Suppressor macrophage (primary cell): ENCODE measurements at places on chromosomes 5 and 9.

DNA sequence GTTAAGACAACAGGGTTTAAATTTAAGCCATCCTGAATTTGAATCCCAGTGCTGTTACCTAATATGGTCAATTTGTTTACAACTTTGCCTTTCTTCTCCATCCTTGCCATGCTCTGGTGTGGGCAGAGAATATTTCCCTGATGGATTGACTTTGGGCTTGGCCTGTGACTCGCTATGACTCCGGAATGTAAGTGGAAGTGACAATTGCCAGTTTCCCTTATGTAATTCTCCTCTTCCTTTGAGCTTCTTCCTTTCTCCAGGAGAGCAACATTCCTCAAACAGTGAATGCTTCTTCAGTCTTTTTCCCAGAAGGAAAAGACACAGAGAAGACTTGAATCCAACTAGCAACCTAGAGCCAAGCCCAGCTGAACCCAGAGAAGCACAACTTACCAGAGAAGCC is 159.1 kb downstream of the LURAP1L start:
- no peak for DNase-seq

GRCh38 chr9:111783857-111784256 is 10.9 kb downstream of the SHOC1 start:
- no peak for DNase-seq

- DNase-seq, result no peak
Observed at GRCh38 chr9:75372499-75373268, 284.4 kb downstream of the OSTF1 start.

GRCh38 chr5:90747693-90748092 is 189.1 kb downstream of the ADGRV1 start:
- no peak for DNase-seq

DNA sequence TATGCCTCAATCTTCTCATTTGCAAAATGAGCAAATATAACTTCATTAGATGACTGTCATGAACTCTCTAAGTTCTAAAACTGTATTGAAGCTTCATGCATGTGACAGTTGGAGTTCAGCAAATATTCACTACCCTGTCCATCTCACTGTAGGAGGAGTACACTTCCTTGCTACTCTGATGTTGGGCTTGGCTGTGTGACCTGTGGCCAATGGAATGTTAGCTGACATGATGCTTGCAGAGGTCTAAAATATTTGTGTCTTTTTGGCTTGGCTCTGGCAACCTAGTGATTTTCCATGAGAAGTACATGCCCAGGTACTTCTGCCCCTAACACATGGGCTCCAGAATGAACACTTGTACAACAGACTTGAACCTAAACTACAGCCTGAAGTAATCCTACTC is 203.1 kb upstream of the ANKH start:
- DNase-seq, result no peak

DNA sequence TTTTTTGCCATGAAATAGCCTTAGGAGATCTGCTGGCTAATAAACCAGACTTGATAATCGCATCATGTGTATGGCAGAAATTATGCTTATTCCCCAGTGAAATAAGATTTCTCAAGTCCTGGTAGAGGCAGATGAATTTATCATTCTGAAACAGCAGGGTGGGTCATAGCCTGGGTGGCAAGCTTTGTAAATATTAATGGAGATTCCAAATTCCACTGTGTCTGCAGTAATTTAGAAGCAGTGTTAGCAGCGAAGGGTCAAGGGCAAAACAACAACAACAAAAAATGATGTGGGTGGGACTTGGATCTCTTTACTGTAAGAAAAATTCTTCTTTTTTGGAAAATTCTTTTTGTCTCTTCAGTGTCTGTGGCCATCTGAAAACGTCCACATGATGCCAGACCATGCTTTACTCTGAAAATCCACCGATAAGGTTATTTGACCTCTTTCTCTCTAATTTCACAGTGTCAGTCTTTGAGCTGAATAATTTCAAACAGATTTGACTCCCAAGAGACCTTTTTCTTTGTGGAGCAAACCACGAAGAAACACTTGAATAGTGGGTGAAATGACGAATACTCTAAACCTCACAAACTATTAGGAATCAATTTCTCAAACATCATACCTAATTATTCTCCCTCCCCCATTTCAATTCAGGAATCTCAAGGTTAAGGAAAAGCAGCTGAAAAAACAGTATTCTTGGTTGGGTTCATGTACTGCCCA is 106.0 kb upstream of the RPS23 start:
- no peak for DNase-seq

- peak; percentile 31 for DNase-seq
Observed at GRCh38 chr5:151742870-151743294, 15.5 kb downstream of the ATOX1 start.

GRCh38 chr5:87027570-87027969 is 240.1 kb upstream of the RASA1 start:
- DNase-seq, result no peak

DNA sequence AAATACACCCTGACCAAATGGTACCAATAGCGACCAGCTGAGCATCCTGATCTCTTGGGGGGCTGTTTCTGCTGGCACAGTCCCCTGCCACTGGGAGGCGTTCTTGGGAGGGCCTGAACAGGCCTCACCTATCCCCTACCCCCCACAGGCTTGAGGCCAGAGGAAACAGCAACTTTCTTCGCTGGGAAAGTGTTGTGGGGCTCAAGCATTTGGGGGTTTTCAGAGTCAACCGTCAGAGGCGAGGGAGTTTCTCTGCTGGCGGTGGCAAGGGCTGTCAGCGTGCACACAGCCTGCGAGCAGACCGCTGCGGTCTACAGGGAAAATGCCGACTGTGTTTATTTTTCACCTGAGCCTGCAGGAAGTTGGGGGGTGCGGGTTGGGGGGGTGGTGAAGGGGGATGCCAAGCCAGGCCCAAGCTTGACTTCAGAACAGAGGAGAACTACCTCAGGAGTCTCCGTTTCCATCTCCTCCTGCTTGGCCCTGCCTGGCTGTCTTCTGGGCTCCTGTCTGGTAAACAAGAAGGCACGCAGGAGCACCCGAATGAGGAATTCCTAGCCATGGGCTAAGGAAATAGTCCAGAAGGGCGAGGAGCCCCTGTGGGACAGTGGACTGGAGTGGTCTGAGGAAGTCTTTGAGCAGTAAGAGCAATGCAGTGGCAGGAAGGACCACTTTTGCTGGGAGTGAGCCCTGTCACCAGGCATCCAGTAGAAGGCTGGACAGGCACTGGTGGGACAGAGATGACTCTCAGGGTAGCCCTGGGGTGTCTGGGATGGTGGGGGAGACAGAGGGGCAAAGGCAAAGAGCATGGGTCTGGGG is 18.1 kb downstream of the TCF7 start:
- DNase-seq, result no peak

DNA sequence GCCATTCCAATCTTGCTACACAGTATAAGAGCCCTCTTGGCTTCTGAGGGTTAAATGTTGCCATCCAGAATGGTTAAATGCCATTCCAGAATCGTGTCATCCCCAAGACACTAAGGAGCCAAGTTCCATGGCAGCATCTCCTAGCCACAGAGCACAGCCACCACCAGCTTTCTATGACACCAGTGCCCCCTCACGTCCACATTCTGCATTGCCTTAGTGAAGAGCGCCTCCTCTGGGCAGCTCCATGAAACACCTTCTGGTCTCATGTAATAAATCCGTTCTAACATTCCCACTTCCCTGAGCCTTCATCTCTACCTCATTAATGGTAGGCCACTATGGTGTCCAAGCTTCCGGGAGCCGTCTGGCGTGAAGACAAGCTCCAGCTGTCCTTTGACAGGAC is 12.4 kb downstream of the CBY3 start:
- peak; percentile 83 for DNase-seq

DNA sequence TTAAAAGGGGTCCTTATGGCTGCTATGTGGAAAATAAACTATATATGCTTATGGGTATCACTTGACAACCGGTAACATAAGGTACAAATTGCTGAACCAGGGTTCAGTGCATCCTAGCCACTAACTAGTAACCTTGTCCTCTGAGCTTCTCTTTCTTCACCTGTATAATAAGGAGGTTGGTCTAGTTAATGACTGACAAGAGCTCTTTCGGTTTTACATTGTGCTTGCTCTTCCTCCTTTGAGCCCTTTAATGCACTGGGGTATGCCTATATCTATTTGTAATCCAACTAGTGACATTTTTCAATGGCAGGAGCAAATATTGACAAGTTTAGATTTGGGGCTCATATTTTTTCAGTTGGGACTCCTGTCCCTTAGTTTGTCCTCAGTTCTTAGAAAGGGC is 66.1 kb downstream of the NPR3 start:
- DNase-seq, result no peak

- no peak for DNase-seq
Observed at GRCh38 chr5:131277875-131278740, 14.3 kb downstream of the CDC42SE2 start.

DNA sequence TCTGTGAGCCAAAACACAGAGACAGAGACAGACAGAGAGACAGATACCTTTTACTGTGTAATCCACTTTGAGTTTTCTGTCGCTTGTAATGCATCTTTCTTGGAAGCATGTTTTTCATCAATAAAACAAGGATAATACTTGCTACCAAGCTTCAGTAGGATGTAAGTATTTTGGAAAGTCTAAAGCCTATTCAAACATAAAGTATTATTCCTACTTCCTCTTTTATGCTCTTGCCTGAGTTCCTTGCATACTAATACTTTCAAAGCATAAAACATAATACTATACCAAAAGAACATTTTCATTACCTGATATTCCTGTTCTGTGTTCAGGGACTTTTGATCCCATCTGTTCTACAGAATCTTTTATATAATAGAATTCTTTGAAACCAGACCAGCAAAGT is 64.5 kb upstream of the SLC30A5 start:
- no peak for DNase-seq

DNA sequence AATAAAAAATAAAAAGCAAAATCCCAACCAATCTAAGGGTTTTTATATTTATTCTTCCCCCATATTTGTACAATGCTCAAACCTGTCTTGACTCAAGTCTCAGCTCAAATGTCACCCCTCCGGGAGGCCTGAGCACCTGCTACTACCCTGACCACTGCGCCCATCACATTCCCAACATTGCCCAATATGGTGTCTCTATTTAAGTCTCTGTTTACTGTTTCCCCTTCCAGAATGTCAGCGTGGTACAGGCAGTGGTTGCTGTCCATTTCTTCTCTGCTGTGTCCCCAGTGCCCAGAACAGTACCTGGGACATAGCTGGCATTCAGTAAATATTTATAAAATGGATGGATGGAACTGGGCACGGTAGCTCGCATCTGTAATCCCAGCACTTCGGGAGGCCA is 47.3 kb upstream of the PRRC2B start:
- no peak for DNase-seq

DNA sequence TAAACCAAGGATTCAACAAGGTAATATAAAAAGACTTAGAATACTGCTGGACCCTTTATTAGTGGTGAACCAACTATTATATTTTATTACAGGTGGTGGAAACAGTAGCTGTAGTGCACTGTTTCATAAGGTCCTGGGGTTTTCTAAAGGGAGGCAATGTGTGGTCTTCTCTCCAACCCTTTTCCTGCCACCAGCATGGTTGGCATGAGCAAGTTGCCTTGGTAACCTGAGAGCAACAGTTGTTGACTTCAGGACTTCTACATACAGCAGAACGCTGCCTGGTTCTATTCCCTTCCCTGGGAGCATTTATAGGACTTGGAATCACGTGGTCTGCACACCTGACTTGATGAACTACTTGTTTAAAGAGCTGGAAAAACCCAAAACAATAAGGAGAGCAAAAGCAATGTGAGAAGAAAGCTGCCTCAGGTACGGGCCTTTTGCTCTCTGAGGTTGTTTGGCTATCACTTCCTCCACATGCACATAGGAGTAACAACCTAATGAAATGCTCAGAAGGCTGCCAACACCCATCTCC is 81.1 kb upstream of the RAI14 start:
- DNase-seq, result no peak

DNA sequence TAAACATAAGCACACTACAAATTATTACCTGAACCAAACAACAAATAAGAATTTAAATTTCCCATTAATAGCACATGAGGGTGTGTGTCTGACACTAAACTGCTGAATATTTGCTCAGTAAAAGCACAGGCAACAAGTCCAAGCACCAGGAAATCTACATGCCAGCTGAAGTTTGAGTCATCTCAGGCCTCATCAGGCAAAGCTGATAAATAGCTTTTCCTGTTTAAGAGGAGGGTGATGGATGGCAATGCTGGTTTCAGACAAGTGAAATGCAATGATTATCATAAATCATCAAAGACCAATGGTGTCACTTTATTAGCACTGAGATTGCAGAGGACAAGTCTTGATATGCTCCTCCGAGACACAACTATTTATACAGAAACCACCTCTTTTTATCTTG is 1668.0 kb upstream of the C9orf72 start:
- no peak for DNase-seq

- no peak for DNase-seq
Observed at GRCh38 chr5:135219868-135220267, 179.2 kb downstream of the MACROH2A1 start.

- DNase-seq, result no peak
Observed at GRCh38 chr9:134858051-134858841, 22.4 kb upstream of the FCN2 start.

DNA sequence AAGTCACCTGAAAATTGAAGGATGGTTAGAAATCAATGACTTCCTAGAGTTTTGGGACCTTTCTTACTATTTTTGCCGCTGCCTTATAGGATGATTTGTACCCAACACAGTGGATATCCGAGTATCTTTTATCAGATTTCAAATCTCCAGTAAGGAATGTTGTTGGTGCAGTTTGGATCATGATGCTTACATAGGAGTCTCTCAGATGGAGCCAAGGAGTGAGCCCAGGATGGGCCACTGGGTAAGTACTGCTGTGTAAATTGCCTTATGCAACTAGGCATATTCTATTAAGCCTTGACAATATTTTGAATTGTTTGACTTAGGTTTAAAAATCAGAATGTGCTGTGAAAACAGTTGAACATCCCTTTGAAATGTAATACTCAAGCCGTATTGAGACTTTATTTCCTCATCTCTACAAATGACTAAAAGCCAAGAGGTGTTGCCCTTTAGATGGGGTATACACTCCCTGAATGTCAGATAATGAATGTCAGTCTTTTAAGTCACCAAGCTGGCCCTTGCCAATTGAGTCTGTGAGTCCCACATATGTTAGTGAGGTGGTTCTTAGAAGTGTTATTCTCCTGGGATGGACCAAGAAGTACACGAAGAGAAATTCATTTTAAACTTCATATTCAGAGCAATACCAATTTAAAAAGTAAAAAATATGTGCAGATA is 271.8 kb upstream of the CTNND2 start:
- DNase-seq, result no peak

DNA sequence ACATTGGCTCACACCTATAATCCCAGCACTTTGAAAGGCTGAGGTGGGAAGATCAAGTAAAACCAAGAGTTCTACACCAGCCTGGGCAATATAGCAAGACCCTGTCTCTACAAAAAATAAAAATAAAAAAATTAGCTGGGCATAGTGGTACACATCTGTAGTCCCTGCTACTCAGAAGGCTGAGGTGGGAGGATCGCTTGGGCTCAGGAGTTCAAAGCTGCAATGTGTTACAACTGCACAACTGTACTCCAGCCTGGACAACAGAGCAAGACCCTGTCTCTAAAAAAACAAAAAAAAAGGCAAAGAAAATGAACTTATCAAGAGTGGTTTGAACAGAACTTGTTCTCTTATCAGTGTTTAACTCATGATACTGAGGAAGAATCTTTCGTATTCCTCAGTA is 29.3 kb downstream of the AP3B1 start:
- no peak for DNase-seq

- no peak for DNase-seq
Observed at GRCh38 chr9:120187758-120188157, 392.2 kb downstream of the CDK5RAP2 start.

GRCh38 chr5:81161012-81161601 is 72.0 kb upstream of the CKMT2 start:
- DNase-seq, result no peak

GRCh38 chr9:112404508-112404932 is 24.6 kb downstream of the HSDL2 start:
- no peak for DNase-seq
